ENCODE measurements at places on chromosomes 6 and 20.

GRCh38 chr6:116400328-116400727 lies 29.6 kb downstream of the DSE start:
- DNase-seq = peak; percentile 55

- DNase-seq = peak; percentile 5
Measured at GRCh38 chr6:46677314-46677654, 10.4 kb upstream of the TDRD6 start.

DNA sequence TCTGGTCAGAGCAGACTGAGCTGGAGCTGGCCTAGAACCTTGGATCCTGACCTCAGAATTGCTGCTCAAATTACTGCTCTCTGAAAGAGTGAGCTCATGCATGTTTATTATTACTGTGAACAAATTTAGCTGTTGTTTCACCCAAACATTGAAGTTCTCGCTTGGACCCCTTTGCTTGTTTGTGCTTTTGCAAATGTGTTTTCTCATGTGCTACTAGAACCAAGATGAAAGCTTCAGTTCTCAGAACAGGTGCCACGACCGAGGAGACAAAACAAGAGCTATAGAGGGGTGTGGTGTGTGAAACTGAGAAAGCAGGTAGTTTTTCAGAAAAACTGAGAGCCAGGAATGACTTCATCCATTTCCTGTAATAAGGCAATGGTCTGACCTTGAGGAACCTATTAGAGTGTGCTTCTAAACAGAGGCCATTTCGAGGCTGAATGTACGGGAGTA lies 50.0 kb upstream of the ESR1 start:
- DNase-seq = no peak

DNA sequence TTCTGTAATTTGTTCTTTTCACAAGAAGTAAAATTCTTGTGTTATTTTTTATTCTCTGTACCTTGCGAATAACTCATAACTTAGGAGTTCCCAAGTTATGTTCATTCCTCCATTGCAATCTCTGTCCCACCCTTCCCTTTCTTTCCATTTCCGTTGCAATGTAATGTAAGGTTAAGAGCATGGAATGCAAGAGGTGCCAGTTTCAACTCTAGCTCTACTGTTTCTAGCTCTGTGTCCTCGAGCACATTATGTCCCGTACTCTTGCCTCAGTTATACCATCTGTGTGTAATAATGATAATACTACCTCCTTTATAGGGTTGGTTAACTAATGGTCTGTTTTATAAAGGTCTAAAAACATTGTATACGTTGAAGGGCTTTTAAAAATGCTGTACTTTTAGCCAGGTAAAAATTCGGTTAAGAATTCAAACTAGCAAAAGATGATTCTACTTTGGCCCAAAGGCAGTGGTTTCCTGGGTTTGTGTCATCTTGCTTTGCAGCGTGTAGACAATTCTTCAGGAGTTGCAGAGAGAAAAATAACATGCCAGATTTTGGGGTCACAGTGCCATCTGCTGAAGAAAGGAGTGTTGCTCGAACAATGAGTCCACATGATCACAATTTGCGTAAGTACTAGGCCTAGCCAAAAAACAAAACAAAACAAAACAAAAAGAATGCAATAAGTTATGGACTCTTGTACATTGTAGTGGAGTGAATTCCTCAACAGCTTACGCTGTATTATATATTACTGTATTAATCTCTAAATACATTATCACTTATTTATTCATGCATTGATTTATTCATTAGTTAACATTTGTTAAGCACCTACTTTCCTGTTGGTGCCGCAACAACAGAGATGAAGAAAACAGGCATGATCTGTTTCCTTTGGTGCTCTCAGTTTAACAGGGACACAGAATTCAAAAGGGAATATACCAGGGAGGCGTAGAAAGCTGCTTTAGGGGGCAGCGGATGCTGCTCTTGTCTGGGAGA lies 10.0 kb upstream of the PFDN4 start:
- DNase-seq = peak; percentile 76

GRCh38 chr6:63790334-63790733 lies 154.7 kb downstream of the PHF3 start:
- no peak for DNase-seq

- no peak for DNase-seq
Measured at GRCh38 chr20:37235065-37235464, 26.5 kb downstream of the GHRH start.

DNA sequence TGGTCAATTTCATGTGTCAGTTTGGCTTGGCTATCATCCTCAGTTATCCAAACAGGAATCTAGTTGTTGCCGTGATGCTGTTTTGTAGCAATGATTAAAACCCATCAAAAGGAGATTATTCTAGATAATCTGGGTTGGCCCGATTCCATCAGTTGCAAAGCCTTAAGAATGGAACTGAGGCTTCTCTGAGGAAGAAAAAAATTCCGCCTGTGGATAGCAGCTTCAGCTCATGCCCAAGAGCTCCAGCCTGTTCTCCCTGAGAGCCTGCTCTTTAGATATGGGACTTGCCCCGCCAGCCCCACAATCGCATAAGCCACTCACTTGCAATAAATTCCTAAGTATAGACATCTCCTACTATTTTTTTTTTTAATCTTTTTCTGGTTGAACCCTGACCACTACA lies 61.5 kb downstream of the SEL1L2 start:
- DNase-seq = no peak

DNA sequence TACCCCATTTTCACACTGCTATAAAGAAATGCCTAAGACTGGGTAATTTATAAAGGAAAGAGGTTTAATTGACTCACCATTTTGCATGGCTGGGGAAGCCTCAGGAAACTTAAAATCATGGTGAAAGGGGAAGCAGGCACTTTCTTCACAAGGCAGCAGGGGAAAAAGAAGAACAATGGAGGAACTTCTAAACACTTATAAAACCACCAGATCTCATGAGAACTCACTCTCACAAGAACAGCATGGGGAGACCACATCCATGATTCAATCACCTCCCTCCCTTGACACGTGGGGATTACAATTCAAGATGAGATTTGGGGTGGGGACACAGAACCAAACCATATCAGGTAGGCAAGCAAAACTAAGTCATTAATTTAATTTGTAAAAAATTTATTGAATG lies 343.2 kb downstream of the FRK start:
- no peak for DNase-seq

- DNase-seq = no peak
Measured at GRCh38 chr6:162882801-162883481, 155.2 kb downstream of the PACRG start.

DNA sequence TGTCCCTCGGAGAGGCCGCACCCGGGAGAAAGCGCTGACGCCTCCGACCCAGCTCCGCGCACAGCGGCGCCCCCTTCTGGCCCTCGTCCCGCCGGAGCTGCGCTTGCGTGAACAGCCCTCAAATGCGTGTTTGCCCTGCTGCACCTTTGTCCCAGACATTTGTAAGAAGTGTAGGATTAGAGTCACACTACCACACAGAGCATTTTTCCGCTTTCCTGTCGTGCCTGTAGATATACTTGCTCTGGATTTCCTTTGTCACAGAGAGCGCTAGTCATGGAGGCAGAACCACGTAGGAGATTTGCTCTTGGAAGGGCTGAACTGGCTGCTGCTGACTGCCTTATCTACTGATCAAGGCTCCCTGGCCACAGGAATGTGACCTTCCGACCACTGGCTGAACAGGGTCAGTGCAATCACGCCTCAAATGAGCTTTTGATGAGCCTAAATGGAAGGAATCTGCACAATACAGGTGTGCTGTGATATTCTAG lies 62.3 kb downstream of the PAX1 start:
- no peak for DNase-seq

- DNase-seq = no peak
Measured at GRCh38 chr20:35979544-35979943, 11.2 kb downstream of the CNBD2 start.

- peak; percentile 46 for DNase-seq
Measured at GRCh38 chr20:47348539-47349142, 7.9 kb downstream of the ZMYND8 start.

DNA sequence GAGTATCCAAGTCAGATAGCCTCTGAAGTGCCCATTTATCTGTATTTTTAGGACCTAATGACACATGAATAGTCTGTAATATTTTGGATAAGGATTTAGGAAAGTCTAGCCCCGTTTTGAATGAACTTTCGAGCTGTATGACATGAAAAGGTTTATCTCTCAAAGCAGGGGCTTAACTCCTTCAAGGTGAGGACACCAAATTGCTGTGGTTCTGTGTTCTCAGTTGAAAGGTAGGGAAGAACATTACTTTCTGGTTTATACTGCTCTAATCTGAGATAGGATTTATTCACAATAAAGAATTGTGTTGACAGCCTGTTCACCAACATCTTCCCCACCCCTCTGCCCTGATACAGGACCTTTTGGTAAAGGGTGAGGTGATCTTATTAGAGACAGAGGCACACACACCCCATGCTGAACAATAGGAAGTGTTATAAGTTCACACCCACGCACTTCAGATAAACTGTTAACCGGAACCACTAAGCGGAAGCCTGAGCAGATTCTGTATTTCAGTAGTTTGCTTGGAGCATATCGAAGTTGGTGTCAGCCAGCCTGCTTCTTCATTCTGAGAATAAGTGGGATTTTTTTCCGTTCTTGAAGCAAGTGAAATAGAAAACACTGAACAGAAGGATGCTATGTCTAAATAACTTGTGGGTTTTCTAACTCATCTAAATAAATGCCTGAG lies 223.3 kb downstream of the TMEM242 start:
- DNase-seq = no peak

- DNase-seq = peak; percentile 28
Measured at GRCh38 chr6:157954150-157955117, 27.2 kb upstream of the SYNJ2 start.

DNA sequence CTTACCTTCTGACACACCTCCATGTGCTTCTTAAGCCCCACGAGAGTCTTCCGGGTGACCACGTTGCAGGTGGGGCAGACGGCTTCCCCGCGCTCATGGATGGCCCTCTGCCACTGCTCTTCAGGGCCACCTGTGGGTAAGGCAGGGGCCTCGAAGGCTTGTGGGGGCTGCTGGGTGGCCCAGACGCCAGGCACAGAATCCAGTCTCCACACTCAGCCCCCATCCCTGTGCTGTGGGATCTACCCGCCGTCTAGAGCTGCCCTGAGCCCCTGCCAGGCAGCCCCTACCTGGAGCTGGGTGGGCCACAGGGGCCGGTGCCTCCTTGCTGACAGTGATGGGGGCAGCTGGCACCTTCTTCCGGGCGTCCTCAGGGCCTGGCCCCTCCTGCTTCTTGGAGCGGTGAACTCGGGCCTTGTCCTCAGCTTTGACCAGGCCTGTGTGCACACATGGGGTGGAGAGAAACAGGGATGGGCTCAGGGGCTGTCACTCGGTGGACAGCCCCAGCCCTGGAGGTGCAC lies 5.9 kb downstream of the ZNF512B start:
- DNase-seq = no peak

- DNase-seq = no peak
Measured at GRCh38 chr20:50887576-50887975, 43.7 kb downstream of the ADNP start.

DNA sequence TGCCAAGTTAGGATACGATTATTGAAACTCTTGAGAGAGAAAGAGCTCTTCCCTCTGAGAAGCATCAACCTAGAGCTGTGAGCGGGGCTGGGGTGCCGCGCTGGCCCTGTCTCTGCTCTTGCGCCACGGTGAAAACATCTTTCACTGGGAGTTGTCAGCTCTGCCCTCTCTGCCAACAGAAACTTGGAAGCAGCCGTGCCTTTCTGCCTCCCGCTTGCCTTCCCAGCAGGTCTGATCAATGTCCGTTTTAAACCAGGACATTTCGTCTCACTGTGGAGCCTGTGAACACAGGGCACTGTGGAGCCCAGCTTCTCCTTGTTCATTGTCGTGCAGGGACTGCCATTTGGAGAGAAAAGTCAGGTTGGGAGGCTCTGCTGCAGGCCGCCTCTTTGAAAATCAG lies 249.2 kb upstream of the PMEPA1 start:
- DNase-seq = no peak

DNA sequence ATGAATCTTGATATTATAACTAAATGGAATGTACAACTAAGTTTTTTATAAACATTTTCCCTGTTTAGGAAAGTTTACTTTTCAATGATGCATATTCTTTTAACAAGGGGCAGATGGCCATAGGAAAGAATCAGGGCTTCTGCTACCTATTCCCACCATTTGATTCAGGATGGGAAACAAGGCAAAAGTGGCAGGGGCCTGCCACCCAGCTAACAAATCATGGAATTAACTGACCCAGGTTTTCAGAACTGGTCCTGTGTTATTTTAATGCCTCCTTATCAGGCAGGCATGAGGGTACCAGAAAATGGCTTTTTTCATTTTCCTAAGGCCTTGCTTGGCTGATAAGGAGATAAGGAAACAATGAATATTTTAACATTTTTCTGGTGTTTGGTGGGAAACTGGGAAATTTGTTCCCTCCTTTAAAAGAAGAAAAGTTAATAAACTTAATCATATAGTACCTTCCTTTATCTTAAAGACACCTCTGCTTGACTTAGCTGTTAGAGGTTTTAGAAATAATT lies 6.7 kb downstream of the POU3F2 start:
- no peak for DNase-seq

DNA sequence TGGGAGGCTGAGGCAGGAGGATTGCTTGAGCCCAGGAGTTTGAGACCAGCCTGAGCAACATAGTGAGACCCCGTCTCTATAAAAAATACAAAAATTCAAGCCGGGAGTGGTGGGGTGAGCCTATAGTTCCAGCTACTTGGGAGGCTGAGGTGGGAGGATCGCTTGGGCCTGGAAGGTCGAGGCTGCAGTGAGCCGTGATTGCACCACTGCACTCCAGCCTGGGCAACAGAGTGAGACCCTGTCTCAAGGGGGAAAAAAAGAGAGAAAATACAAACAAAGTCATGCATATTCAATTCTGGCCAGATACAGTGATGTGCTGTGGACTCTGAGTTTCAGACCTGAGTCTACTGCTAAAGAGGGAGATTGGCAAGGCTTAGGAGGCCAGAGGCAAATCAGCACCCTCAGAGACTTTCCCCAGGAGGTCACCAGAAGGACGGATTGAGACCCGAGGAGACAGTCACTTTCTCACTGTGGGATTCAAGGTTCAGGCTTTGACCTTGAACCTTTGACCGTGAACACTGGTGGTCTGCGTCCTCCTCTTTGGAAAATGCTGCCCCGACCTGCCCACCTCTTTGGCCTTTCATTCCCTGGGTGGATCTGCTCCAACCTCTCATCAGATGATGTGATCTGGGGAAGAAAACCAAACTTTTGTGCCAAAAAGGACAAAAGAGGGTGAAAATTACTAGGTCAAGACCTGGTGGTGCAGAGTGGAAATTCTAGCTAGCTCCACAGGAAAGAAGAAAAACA lies 31.2 kb downstream of the TGM2 start:
- DNase-seq = no peak

DNA sequence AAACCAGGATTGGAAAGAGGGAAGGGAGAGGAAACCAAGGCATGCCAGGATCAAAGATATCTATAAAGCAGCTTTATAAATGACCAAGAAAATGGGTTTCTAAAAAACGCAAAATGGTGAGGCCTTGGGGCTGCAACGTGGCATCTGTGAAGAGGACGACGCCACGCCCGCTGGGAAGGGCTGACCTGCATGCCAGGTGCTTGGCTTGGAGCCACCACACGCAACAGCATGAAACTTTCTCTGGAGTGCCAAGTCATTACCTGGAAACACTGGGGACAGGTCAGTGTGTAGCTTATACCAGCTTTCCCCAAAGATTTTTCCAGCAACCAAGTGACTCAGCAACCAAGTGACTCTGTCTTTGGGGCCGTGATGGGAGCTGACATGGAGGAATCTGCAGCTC lies 82.5 kb downstream of the POPDC3 start:
- DNase-seq = no peak

Data from fibroblast of skin of right biceps (primary cell).